Transverse colon (tissue), 4 donors: ENCODE measurements at places on chromosomes 4 and X. TPM values are rescaled to one million over a fixed set of nuclear protein-coding genes. Genes with fewer than 3 reads are reported as not detected.

GRCh38 chrX:126165401-126165720 is 728 bp downstream of the DCAF12L2 start:
- no peaks in the 10 kb centered on the region for H3K27me3 ChIP-seq
- no peak overlapping the region for H3K27ac ChIP-seq
- H3K36me3 ChIP-seq = no peaks in the 10 kb centered on the region
- DNase-seq = no peak
- no peak overlapping the region for H3K4me3 ChIP-seq

Gene NDUFB11
- total RNA-seq = 72.1 TPM

Gene TEX13B
- not detected for total RNA-seq

Gene USP51
- 0.68 TPM for total RNA-seq

Gene GIMD1
- total RNA-seq = not detected

- H3K27ac ChIP-seq = no peak overlapping the region
- no peak overlapping the region for H3K4me3 ChIP-seq
- no peak for DNase-seq
- H3K36me3 ChIP-seq = no peaks in the 10 kb centered on the region
- H3K27me3 ChIP-seq = no peaks in the 10 kb centered on the region
Observed at GRCh38 chr4:73902038-73902637, 32.9 kb downstream of the CXCL1 start.
